Motor neuron (in vitro differentiated cells): ENCODE measurements at places on chromosomes 7 and 10.

- ATAC-seq, result no peak
Observed at GRCh38 chr7:98177553-98177952, 33.7 kb upstream of the BHLHA15 start.

DNA sequence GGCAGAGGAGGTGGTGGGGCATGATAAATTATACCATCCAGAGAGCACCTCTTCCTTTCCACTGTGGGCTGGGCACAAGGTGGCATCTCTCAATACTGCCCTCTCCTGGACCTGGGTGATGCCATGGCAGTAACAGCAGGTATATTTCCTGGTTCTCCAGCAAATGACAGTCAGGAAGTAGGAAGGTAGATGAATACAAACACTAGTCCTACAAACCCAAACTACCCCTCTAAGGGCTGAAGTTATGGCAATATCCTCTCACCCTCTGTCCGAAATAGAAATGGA, 1004.9 kb downstream of the KCNMA1 start:
- no peak for ATAC-seq

- ATAC-seq, result peak; percentile 77
Observed at GRCh38 chr10:30493609-30494530, 59.9 kb downstream of the MAP3K8 start.

DNA sequence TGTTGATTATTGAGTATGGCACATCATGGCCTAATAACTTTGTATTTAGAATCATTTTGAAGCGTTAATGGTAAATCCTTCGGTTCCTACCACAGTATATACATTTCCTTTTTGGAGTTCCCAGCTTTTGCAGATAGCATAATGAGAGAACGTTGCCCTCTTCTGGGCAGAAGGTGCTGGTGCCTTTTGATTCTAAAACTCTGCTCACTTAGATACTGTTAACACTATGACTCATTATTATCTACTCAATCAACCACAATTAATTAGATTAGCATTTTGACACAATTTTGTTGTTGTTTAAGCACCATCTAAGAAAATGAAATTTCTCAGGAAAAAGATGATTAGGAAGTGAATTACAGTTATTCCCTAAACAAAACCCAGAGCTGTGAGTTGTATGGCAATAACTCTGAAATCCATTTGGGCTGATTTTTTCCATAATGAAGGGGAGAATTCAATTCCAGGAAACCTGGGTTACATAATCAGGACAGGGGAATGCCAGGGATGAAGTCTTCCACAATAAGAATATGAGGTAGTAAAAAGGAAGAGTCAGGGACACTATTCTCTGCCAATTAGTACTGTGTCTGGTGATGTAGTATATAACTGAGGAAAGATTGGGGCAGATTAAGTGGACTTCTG, 11.5 kb upstream of the DLD start:
- ATAC-seq, result peak; percentile 86

GRCh38 chr7:73606801-73607691, 17.3 kb downstream of the MLXIPL start:
- ATAC-seq, result peak; percentile 77

- ATAC-seq, result no peak
Observed at GRCh38 chr7:16365177-16365576, 56.2 kb downstream of the CRPPA start.

DNA sequence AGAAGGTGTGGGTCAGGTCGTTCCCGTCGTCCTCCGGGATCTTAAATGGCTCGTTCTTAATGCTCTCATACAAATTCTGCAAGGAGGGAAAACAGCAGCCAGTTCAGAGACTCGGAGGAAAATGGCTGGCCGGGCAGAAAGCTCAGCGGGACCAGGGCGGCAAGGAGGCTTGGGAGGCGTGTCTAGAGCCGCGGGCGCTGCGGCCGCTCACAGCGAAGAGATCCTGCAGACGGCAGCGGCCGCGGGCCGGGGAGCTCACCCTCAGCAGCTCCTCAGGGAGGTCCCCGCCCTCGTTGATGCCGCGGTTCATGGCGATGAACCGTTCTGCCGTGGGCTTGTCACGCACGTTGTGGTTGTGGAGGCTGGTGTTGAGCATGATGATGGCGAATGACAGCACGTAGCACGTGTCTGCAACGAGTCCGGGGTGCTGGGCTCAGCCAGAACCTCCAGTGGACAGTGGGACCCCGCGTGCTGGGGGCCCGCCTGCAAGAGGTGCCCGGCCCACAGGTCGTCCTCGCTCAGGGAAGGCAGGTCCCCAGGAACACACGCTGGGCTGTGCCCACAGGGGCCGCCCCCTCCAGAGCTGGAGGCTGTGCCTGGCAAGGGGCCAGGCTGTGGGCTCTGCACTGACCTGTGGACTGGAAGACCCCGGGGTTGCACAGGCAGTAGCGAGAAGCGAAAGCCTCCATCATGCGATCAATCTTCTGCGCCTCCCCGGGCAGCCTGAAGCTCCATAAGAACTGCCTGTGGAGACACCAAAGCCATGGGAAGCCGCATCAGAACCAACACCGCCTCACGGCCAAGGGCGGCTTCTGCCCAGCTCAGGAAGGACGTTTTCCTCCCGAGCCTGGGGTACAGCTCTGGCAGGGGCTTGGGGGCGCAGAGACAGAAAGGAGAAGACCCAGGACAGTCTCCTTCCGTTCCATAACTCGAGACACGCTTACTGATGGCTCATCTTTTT, 101.6 kb downstream of the CYTH3 start:
- ATAC-seq, result no peak
